GM12878 (cell line): ENCODE measurements at places on chromosomes 12 and 14. TPM values are rescaled to one million over a fixed set of nuclear protein-coding genes. Genes with fewer than 3 reads are reported as not detected.
A peak's percentile ranks its signal among the peaks of the same experiment; 100 is the strongest.

CLEC1B gene
- not detected in 2 replicates for polyA plus RNA-seq

SRGAP1 gene
- 0.41 and 0.54 TPM in 2 replicates for polyA plus RNA-seq

BICDL1 gene
- polyA plus RNA-seq: 0.82 and 1.1 TPM in 2 replicates

BCL2L2 gene
- polyA plus RNA-seq: 1.7 and 2.2 TPM in 2 replicates

OTOGL gene
- 0.04 and 0.09 TPM in 2 replicates for polyA plus RNA-seq

KRT74 gene
- polyA plus RNA-seq: not detected in 2 replicates

RPS6KA5 gene
- polyA plus RNA-seq: 5.5 and 6.0 TPM in 2 replicates

SLC38A4 gene
- polyA plus RNA-seq: 0.16 and 0.70 TPM in 2 replicates

DLGAP5 gene
- polyA plus RNA-seq: 106 and 108 TPM in 2 replicates

TPPP2 gene
- not detected in 2 replicates for polyA plus RNA-seq

DNA sequence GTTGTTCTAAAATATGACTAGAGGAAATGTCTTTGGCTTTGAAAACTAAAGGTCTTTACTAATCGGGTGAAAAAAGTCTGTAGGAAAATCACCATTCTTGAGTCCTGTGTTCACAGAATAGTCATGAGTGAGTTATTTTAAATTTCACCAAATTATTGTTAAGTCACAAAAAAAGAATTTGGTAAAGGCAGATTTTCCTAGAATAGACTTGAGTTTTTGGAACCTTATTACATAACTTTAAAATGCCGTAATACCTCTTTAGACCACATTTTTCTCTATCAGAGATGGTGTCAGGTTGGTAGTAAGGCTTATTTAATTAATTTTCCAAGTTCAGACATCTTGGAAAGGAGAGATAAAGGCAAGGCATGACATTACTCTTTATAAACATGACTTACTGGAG, 184.7 kb upstream of the GARIN2 start:
- no peaks in the 10 kb centered on the region for H3K36me3 ChIP-seq
- no peaks in the 10 kb centered on the region for H3K4me1 ChIP-seq
- H3K4me3 ChIP-seq: no peak overlapping the region
- H3K27me3 ChIP-seq: no peaks in the 10 kb centered on the region

DNA sequence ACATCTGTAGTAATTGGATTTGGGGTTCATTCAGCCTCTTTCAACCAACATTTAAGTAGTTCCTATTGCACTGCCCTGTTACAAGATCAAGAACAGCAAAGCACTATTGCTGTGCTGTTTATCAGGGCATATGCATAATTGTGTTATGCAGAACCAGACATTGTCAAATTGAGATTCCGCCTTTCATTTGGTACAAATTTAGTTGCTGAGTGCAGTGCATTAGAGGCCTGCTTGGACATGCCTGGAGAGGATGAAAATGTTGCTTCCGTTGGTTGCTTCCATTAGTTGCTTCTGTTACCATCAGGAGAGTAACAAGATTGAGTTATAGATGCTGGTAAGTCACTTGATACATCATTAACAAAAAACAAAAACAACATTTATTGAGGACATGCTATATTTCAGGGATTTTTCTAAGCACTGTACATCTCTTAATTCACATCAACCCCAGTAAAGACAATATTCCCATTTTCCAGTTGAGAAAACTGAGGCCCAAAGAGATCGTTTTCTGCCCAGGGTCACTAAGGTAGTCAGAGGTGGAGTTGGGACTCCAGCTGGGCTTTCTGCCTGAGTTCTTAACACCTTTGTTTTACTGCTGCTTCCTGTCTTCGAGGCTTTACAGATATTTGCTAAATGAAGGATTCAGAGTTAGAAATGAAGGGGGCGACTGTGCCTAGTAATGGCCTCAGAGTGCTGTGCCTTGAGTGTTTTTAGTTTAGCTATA, 79.3 kb downstream of the PPP2R5C start:
- H3K36me3 ChIP-seq: 0 out of 2 replicates have a peak, but pooled peaks cover 5% of the 10 kb centered on the region
- no peak overlapping the region for H3K4me3 ChIP-seq
- no peak overlapping the region; the same call in 1 of the 2 replicates for H3K27ac ChIP-seq
- no peak for DNase-seq

GRCh38 chr12:53453953-53454640, 2.2 kb downstream of the PCBP2 start:
- peaks cover 42% of the 10 kb centered on the region for H3K36me3 ChIP-seq
- no peak overlapping the region for H3K27ac ChIP-seq
- DNase-seq: no peak

DNA sequence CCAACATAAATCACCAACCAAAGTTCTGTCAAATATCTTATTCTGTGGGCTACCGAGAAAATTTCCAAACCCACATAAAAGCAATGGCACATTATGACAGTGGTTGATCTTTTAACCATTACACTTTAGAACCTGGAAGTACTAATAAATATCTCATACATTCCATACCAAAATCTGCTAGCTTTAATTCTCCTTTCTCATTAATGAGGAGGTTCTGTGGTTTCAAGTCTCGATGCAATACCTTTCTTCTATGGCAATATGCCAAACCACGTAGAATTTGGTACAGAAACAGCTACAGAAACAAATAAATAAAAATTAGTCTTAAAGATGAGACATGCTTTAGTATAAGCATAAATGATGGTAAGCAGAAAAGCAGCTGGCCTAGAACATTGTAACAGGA, 100.7 kb downstream of the ELK3 start:
- peaks cover 17% of the 10 kb centered on the region for H3K36me3 ChIP-seq
- H3K27ac ChIP-seq: no peak overlapping the region
- no peaks in the 10 kb centered on the region for H3K27me3 ChIP-seq
- no peak for DNase-seq
- peaks cover 9% of the 10 kb centered on the region for H3K4me1 ChIP-seq

- DNase-seq: no peak
- H3K4me1 ChIP-seq: no peaks in the 10 kb centered on the region
- no peaks in the 10 kb centered on the region for H3K36me3 ChIP-seq
- H3K27me3 ChIP-seq: peaks cover 1% of the 10 kb centered on the region; the same call in 1 of the 2 replicates
Observed at GRCh38 chr12:128698301-128698972, 125.3 kb downstream of the SLC15A4 start.

DNA sequence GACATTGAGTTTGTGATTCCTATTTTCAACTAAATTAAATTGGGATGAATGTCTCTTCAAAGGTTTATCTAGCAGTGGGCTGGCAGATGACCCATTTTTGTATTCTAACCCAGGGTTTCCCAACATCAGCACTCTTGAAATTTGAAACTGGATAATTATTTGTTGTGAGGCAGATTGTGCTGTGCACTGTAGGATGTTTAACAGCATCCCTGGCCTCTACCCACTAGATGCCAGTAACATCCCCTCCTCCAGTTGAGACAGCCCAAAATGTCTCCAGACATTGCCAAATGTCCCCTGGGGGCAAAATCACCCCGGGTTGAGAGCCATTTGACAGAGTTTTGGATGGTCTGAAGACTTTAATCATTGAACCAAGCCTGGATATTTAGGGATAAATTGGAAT, 11.1 kb downstream of the DAAM1 start:
- H3K36me3 ChIP-seq: no peaks in the 10 kb centered on the region
- no peak overlapping the region for H3K27ac ChIP-seq
- no peak for DNase-seq
- H3K4me3 ChIP-seq: no peak overlapping the region
- no peaks in the 10 kb centered on the region for H3K27me3 ChIP-seq

GRCh38 chr14:55913324-55914025, 204.7 kb upstream of the PELI2 start:
- no peak overlapping the region for H3K4me3 ChIP-seq
- no peak overlapping the region for H3K27ac ChIP-seq
- no peaks in the 10 kb centered on the region; the same call in none of the 2 replicates for H3K27me3 ChIP-seq

- no peak for DNase-seq
- no peaks in the 10 kb centered on the region for H3K4me1 ChIP-seq
- no peaks in the 10 kb centered on the region for H3K27me3 ChIP-seq
- H3K36me3 ChIP-seq: no peaks in the 10 kb centered on the region
- H3K27ac ChIP-seq: no peak overlapping the region
- no peak overlapping the region for H3K4me3 ChIP-seq
Observed at GRCh38 chr14:78074561-78074960, 95.6 kb upstream of the NRXN3 start.

- no peaks in the 10 kb centered on the region for H3K27me3 ChIP-seq
- no peak overlapping the region for H3K4me3 ChIP-seq
- peaks cover 12% of the 10 kb centered on the region for H3K4me1 ChIP-seq
Observed at GRCh38 chr12:31620311-31620710, 29.4 kb upstream of the DENND5B start.

GRCh38 chr14:95697764-95698163, 11.5 kb downstream of the TCL1B start:
- no peaks in the 10 kb centered on the region for H3K27me3 ChIP-seq
- DNase-seq: peak; percentile 56
- peaks cover 34% of the 10 kb centered on the region for H3K4me1 ChIP-seq
- peak overlapping the region; percentile 49 for H3K27ac ChIP-seq
- H3K36me3 ChIP-seq: no peaks in the 10 kb centered on the region
- H3K4me3 ChIP-seq: peak overlapping the region; percentile 2; the same call in 1 of the 2 replicates

GRCh38 chr12:71417181-71417580, 22.4 kb upstream of the LGR5 start:
- H3K27me3 ChIP-seq: no peaks in the 10 kb centered on the region
- H3K27ac ChIP-seq: no peak overlapping the region
- DNase-seq: no peak
- H3K4me3 ChIP-seq: no peak overlapping the region
- H3K4me1 ChIP-seq: no peaks in the 10 kb centered on the region

GRCh38 chr12:107670999-107671643, 14.5 kb upstream of the PWP1 start:
- H3K4me3 ChIP-seq: no peak overlapping the region
- no peak for DNase-seq
- no peaks in the 10 kb centered on the region for H3K4me1 ChIP-seq
- no peak overlapping the region for H3K27ac ChIP-seq
- no peaks in the 10 kb centered on the region for H3K36me3 ChIP-seq

DNA sequence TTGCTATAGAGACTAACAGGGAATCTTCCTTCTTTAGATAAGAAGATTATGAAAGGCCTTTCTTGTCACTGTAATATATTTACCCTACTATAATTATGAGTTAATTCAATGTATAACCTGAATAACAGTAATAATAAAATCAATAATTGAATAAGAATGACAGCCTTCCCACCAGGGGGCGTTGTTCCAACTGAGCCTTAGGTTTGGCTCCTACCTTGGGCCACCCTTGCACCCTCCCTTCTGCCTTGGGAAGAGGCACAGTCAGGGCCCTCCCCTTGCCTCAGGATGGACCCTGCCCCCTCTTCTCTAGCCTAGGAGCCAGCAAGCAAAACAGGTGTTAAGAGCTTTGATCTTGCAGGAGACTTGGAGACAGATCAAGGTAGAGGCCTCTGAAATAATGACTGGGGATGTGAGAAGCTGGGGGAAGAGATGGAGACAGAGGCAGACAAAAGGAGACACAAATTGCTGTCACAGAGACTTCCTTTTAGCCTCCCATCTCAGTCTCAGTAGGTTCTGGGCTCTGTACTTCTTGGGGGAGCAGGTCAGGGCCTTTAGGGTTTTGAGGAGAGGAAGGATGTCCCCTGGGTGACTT, 40.1 kb upstream of the CISTR start:
- no peak overlapping the region for H3K4me3 ChIP-seq
- H3K36me3 ChIP-seq: no peaks in the 10 kb centered on the region
- no peaks in the 10 kb centered on the region for H3K27me3 ChIP-seq
- no peak for DNase-seq
- no peak overlapping the region for H3K27ac ChIP-seq

GRCh38 chr12:54465857-54466523, 7.4 kb downstream of the GTSF1 start:
- no peak overlapping the region for H3K27ac ChIP-seq
- 0 out of 2 replicates have a peak, but pooled peaks cover 6% of the 10 kb centered on the region for H3K36me3 ChIP-seq
- H3K4me1 ChIP-seq: peaks cover 3% of the 10 kb centered on the region; the same call in 1 of the 2 replicates

DNA sequence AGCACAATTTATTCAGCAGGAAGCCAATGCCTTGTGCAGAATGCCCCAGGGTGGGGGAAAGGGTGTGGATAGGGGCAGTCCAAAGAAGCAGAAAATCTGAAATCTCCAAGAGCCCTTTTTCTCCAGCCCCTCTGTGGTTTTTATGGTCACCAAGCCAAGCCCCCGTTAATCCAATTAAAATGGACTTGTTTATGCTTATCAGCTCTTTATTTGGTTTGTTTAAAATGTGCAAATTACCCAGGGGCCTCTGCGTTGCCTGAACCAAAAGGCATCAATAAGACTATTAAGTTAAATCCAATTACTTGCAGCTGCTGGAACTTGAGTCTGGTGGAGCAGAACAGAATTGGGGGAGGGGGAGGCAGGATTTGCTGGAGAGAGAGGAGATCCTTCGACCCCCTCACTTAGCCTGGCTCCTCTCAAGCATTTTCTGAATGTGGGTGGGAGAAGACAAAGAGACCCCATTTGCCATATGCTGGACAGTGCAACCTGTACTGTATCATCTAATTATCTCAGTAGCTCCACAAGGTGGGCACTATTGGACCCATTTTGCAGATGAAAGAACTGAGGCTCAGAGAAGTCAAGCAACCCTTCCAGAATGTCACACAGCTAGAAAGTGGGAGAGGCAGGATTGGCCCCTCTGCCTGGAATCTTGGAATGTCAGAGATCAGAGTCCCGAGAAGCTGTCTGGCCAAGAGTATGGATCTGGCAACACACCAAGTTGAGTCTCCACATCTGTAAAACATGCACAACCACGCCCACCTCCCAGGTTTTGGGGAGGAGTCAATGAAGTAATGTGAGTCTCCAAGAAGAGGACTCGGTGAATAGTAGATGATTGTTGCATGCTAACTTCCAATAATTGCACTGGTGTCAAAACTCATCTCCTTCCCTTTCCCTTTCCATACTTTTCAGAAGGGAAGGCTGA, 66.9 kb downstream of the CMKLR1 start:
- H3K36me3 ChIP-seq: no peaks in the 10 kb centered on the region
- H3K4me1 ChIP-seq: peaks cover 5% of the 10 kb centered on the region; the same call in 1 of the 2 replicates
- peaks cover 4% of the 10 kb centered on the region; the same call in 1 of the 2 replicates for H3K27me3 ChIP-seq

GRCh38 chr14:32702562-32702961, 236.1 kb upstream of the NPAS3 start:
- H3K4me3 ChIP-seq: no peak overlapping the region
- peaks cover 8% of the 10 kb centered on the region for H3K4me1 ChIP-seq
- H3K27ac ChIP-seq: no peak overlapping the region
- no peaks in the 10 kb centered on the region for H3K27me3 ChIP-seq
- no peak for DNase-seq

- DNase-seq: no peak
- H3K27me3 ChIP-seq: no peaks in the 10 kb centered on the region
- no peaks in the 10 kb centered on the region for H3K4me1 ChIP-seq
Observed at GRCh38 chr12:98679611-98680005, 34.5 kb downstream of the APAF1 start.

- peak overlapping the region; percentile 63 for H3K27ac ChIP-seq
- no peak overlapping the region; the same call in 1 of the 2 replicates for H3K4me3 ChIP-seq
- peaks cover 84% of the 10 kb centered on the region for H3K4me1 ChIP-seq
- H3K36me3 ChIP-seq: peaks cover 31% of the 10 kb centered on the region
Observed at GRCh38 chr12:111445726-111446581, 40.2 kb downstream of the SH2B3 start.

DNA sequence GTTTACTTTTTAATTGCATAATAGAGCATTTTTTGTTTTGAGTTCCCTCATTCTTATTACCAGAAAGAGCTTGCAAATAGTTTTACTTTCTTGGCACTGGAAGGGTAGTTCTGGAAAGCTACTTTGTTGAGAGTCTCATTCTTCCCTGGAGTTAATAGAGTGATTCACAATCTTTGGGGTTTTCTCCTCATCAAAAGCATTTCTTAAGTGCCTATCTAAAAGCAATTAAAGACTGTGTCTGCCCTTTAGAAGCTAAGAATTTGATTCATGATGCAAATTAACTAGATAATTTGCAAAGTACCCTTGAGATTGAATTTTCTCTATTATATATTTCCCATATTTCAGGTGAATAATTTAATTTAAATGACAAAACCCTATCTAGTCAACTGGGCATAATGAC, 8.1 kb upstream of the BMAL2 start:
- no peak overlapping the region for H3K4me3 ChIP-seq
- H3K36me3 ChIP-seq: peaks cover 4% of the 10 kb centered on the region
- H3K27me3 ChIP-seq: no peaks in the 10 kb centered on the region
- no peak for DNase-seq
- H3K4me1 ChIP-seq: peaks cover 9% of the 10 kb centered on the region

- no peak overlapping the region for H3K4me3 ChIP-seq
- H3K36me3 ChIP-seq: no peaks in the 10 kb centered on the region
- H3K27me3 ChIP-seq: no peaks in the 10 kb centered on the region
- DNase-seq: no peak
Observed at GRCh38 chr12:87679251-87679650, 349.9 kb downstream of the C12orf50 start.
